Panc1 (cell line): ENCODE measurements at places on chromosomes 3 and 15.

DNA sequence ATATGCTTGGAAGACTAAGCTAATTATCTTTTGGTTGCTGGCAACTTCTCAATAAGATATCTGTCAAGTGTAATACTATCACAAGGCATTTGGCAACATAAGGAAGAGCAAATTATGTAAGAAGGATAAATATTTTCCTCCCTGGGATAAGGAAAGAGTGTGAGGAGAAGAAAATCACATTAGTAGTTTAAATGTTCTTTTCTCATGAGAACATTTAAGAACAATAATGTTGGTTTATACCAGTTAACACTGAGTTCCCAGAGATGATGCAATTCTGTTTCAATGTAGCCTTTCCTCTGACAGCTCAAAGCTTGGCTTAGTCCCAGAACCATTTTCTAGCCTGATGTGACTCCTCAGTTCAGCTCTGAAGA lies 66.1 kb upstream of the NPHP3 start:
- DNase-seq = no peak

DNA sequence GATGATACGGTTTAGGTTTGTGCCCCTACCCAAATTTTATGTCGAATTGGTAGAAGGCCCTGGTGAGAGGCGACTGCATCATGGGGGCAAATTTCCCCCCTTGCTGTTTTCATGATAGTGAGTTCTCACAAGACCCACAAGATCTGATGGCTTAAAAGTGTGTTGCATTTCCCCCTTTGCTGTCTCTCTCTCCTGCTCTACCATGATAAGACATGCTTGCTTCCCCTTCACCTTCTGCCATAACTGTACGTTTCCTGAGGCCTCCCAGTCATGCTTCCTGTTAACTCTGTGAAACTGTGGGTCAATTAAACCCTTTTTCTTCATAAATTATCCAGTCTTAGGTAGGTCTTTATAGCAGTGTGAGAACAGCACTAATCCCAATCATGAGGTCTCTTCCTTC lies 381.2 kb downstream of the RSL24D1 start:
- no peak for DNase-seq

DNA sequence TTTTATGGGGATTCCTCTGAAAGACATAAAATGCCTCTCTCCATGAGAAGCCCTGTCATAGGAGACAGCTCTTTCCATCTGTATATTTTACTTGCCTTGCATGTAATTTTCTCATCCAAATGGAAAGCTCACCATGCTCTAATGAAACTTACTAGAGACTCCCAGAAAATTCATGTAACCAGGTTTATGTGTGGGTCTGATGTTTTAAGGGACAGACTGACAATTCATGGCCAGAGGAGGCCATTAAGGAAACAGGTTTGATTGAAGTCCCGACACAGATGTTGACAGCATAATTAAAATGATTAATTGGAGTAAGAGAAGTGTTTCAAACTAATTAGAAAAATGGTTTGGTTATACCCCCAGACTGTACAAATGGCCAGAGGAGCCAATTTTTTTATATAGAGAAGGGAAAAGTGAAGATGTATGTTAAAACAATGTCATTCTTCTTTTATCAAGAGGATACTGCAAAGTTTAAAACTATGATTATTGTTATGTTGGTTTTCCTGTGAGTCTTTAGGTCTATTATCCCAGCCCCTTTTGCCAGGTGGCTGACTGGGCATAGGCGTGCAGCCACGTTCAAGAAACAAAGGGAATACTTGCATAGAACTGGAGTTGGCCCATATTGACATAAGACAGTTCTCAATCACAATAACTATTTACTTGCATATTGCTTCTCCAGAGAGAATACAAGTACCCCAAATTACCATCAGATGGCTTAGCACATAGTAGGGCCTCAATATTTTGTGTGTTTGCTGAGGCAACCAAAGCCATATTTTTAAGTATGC lies 64.8 kb downstream of the RBMS3 start:
- DNase-seq = no peak

DNA sequence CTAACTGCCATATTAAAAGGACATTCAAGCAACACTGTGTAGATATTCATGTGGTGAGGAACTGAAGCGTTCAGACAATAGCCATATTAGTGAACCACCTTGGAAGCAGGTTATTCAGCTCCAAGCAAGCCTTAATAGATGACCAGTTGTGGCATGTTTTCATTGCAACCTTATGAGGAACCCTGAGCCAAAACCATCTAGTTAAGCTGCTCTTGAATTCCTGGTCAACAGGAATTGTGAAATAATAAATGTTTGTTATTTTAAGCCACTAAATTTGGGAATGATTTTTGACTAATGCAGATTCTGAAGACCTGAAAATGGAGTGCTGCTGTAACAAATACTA lies 73.0 kb downstream of the SPRED1 start:
- no peak for DNase-seq

DNA sequence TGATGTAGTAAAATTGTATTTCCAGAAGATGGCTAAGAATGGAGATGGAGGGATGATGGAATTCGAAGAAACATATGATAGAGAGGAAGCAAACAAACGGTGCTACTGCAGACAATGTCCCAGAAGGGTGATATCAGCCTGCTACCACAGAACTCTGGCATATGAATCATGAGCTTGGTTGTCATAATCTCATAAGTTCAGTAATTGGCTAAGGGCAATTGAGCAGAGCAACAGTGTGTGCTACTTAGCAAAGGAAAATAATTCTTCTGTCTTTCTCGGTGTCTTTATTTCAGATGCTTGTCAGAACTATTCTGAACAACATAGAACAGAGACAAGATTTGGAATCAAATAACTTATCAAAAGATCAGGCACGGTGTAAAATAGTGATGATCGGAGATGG lies 407.3 kb downstream of the GBE1 start:
- DNase-seq = no peak
